T-helper 9 cell (primary cell): ENCODE measurements at places on chromosomes 7 and 10.

DNA sequence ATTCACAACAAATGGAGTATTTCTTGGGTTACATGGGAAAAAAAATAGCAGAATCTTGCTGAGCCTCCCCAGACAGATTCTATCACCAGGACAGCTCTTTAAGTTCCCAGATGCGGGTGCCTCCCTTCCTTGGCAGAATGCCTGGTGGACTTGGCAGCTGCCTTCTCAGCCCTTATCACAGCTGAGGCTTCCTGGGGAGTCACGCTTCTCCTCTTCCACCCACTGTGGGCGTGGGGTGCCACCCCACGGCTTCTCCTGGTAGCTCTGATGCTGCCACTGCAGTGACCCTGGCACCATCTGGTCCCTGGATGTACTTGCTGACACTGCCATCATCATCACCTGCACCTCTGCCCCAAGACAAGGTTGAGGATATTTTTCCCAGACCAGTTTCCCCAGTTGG, 16.2 kb upstream of the NME8 start:
- no peak for DNase-seq

DNA sequence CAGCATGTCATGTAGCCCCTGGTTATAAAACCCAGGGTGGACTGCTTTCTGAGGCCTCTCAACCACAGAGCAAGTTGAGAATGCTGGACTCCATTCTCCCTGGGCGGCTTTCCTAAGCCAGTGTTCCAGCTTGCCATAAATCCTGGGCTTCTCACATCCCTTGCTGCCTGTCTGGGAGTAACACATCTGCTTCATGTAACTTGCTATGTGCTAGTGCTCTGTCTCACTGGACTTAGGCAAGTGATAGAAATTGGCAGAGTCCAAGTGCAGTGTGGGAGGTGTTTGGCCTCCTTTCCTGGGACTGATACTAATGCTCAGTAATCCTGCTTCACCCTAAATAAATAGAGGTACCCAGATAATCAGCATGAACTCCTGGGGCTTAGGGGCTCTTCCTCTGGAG, 277.1 kb upstream of the POM121L12 start:
- no peak for DNase-seq

DNA sequence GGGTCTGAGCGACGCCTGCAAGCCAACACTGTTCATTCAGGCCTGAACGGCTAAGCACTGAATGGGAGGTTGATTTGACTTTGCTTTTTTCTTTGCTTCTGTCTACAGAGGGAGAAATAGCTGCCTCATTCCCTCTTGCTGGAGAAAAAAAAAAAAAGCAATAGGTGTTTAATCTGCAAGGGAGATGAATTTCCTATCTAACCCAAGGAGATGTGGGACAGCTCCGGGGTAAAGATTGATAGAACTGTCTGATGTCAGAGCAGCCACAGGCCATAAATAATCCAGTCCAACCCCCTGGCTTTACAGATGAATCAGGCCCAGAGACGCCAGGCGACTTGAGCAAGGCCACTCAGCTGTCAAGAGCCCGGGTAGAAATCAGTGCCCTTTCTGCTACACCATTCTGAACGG, 168.0 kb downstream of the ARHGAP12 start:
- DNase-seq: no peak

GRCh38 chr10:13099666-13100348, at the start of gene OPTN:
Gene OPTN (plus strand): TSS chr10:13100163. CDS start chr10:13109123, 8,960 bp downstream.
- peak; percentile 76 for DNase-seq

GRCh38 chr7:12529971-12530710, 40.4 kb upstream of the SCIN start:
- no peak for DNase-seq

- DNase-seq: no peak
Measured at GRCh38 chr10:7634142-7634894, 32.4 kb downstream of the ITIH5 start.

- no peak for DNase-seq
Measured at GRCh38 chr7:100486753-100487446, 3.2 kb downstream of the NYAP1 start.

- DNase-seq: no peak
Measured at GRCh38 chr7:39184391-39184790, 206.7 kb downstream of the POU6F2 start.

GRCh38 chr10:2890093-2890492, 177.3 kb upstream of the PFKP start:
- DNase-seq: no peak

- DNase-seq: no peak
Measured at GRCh38 chr10:113095419-113096127, 145.5 kb downstream of the TCF7L2 start.

- peak; percentile 1 for DNase-seq
Measured at GRCh38 chr7:75776295-75776971, 4.4 kb upstream of the CCL26 start.

- DNase-seq: no peak
Measured at GRCh38 chr7:84187813-84188510, 6.6 kb downstream of the SEMA3A start.

GRCh38 chr10:88582411-88582805, 710 bp downstream of the RNLS start:
- no peak for DNase-seq

GRCh38 chr10:3787816-3788215, 2.8 kb upstream of the KLF6 start:
- DNase-seq: no peak

DNA sequence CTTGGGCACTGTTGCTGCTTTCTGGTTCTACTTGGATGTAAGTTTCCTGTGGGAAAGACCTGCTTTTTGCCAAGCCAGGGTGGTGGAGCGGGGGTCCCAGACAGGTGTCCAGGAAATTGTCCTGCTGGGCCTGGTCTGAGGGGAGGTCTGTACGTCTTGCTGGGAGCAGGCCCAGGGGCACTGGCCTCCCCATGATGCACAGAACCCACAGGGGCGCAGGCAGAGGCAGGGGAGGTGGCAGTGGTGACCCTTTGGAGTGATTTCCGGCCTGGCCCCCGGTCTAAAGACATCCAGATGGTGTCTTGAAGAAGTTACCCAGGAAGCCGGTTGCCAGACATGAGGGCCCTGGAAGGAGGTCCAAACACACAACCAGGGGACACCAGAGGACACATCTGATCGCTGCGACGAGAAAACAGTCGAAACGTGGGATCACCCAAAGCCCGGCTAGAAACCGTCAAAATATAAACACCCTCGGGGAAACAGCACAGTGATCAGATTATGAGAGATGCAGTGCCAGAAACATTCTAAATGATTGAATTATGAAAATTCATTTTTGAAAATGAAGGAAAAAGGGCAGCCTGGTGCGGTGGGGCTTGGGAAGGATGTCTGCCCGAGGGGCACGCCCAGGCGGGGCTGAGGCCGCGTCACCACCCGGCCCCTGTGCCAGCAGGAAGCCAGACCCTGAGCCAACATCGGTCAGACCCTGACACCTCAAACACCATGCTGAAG, 59.6 kb downstream of the TMEM270 start:
- no peak for DNase-seq

DNA sequence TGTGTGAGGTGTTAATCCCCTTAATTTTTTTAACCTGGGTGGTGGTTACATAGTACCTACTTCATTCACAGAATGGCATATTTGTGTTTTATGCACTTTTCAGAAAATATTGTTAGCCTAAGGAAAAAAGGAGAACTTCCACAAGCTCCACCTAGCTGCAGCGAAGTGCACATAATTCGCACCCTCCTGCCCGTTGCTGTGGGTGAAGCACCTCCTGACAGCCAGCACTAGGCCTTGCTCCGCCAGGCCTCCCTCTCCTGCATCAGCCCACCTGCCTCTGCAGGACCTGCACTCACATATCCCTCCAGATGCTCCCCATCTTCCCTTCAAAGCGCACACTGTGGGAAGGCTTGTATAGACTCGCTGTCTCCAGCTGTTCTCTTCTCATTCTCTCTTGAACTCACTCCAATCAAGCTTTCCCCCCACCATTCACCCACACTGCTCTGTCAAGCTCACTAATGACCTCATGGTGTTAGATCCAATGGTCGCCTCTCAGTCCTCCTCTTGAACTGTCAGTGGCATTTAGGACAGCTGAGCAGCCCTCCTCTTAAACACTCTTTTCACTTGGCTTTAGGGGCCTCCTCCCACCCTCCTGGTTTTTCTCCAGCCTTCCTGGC, 20.7 kb upstream of the GRID1 start:
- DNase-seq: no peak

DNA sequence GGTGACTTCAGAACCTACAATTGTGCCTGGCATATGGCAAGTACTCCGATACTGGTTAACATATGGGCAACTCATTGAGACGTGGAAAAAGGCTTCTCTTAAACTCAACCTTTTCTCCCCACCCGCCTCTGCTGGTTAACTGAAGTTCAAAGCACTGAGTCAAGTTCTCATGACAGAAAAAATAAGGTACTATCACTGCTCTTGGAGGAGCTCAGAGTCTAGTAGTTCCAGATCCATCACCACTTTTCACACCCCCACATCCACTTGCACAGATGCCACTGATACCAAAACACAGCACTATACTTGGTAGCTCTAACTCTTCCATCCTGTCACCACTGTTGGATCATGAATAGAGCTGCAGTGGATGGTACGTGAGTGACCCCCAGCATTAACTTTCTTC, 36.2 kb downstream of the CCDC6 start:
- no peak for DNase-seq

DNA sequence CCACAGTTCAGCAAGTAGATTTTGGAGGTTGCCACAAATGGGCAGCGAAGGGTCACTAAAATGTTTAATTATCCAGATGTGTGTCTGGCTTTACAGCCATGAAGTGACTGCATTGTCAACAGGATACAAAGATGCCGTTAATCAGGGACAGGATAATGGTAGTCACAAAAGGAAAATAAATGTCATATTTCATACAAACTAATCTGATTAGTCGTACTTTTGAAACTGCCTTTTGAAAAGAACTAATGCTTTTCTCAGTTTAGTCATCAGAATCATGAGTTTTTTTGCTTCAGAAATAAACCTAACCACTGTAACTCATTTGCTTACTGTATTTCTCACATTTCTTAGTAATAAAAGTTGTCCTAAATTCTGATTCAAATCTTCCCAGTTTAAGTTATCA, 22.2 kb upstream of the WNT16 start:
- DNase-seq: no peak

- DNase-seq: no peak
Measured at GRCh38 chr7:2158331-2159175, 74.2 kb downstream of the MAD1L1 start.

DNA sequence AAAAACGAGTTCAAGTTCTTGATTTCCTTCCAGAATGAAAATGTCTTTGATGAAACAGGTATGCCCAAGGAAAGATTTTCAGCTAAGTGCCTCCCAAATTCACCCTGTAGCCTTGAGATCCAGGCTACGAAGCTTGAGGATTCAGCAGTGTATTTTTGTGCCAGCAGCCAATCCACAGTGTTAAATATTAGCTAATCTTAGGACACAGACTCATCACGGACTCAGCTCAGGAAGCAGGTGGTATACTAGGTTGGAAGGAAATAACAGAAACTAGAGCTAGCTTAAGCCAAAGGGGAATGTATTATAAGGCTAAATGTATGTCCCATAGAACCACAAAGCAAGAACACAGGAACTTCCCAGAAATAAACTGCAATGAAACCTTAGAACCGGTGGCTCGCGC, 151.0 kb upstream of the PRSS1 start:
- no peak for DNase-seq

- no peak for DNase-seq
Measured at GRCh38 chr7:48528646-48529045, 357.4 kb downstream of the ABCA13 start.

DNA sequence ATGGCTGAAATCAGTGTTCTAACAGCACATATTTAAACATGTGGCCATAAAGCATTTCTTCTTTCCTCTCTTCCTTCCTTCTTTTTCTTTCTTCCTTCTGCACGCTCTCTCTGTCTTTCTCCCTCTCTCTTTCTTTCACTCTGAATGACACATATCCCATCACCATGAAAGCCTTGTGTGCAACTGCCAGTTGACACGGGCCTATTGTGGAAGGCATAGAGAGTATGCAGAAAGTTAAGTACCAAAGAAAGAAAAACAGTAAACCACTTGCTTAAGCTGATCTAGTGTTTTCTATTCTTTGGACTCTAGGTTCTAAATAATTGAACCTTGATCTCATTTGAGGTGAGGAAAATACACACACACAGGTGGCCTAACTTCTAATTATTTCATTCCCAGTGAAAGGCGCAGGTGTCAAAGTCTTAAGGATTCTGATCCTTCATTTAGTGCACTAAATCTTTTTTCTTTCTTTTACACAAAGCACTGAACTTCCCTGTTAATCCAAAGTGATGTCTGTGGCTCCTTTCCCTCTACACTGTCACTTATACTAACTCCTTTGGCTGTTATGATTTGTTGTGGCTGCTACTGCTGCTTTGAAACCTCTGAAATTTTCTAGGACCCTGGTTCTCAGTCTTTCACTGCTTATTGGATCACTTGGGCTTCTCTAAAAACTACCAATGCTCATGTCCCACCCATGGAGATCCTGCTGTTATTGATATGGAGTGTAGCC, 17.7 kb downstream of the DKK1 start:
- no peak for DNase-seq

DNA sequence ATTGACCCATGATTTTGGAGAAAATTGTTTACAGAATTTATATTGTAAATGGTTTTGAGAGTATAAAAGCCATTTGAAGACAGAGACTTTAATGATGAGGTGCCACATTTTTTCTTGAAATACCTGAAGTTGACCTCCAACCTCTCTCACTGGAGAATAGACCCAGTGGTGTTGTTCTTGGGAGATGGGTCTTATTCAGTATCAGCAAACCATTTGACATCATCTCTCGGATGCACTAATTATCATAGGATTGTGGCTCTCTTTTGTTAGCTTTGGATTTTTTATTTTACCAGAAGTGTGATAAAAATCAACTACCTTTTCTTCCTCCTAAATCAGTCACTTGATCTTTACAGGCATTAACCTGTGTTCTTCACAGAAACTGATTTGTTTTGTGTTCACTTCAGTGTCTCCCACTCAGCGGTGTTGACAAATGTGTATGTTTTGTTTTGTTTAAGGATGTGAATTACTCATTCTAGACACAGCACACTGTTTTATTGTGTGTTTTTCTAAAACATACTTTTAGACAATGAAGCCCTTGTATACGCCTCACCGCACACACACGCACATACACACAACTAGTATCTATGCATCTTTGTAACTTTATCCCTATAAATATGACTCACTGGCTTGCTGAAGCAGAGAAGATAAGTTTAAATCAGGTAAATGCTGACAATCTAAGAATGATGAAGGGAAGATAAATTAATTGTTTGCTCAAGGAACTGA, 455.6 kb downstream of the INHBA start:
- no peak for DNase-seq

DNA sequence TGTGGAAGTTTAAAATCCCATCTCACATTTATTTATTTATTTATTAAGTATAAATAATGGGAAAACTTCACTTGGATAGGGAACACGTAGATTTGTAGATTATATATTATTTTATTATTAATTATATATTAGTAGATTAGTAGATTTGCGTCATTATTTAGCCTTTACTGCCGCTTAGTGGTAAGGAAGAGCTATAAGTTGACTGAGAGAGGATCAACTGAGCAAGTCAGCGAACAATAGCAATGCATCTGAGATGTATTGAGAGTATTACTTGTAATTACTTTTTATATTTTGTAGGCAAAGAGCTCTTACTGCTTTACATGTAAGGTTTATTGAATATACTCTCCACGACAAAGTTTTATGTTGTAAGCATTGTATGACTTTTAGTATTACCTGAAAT, 244.5 kb upstream of the ANKRD30A start:
- DNase-seq: no peak
